ENCODE measurements at places on chromosomes 3 and 15.

DNA sequence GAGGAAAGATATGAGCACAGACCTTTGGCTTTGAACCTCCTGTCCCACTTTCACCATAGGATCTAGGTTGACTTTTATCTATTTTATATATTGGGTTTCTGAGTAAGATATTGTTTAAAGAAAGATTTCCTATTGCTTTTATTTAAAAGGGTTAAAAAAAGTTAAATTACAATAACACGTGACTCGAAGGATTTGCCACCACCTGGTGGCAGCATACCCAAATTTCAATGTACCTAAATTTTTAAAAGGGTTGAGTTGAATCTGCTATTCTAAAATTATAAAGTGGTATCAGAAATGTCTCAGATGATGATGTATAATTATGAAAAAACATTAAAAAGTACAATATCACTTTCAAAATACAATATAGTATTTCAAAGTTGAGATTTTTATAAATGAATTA is 368.4 kb downstream of the MECOM start:
- no peak for DNase-seq

DNA sequence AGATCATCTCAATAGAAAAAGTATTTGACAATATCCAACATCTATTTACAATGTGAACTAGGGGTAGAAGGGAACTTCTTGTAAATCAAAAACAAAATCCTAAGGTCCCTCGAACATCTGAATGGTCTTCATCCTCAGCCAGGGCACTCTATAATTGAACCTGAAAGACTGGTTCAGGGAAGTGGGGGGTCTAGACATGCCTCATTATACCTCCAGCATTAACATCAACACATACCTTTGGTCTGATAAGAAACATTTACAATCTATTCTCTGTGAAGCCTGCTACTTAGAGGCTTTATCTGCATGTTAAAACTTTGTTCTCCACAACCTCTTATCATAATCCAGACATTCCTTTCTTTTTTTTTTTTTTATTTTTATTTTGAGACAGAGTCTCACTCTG is 211.8 kb downstream of the CTNNB1 start:
- no peak for DNase-seq

GRCh38 chr15:45603881-45604280 is 16.7 kb downstream of the BLOC1S6 start:
- no peak for DNase-seq

GRCh38 chr3:104555728-104556127 is 811.0 kb upstream of the ALCAM start:
- DNase-seq: no peak

DNA sequence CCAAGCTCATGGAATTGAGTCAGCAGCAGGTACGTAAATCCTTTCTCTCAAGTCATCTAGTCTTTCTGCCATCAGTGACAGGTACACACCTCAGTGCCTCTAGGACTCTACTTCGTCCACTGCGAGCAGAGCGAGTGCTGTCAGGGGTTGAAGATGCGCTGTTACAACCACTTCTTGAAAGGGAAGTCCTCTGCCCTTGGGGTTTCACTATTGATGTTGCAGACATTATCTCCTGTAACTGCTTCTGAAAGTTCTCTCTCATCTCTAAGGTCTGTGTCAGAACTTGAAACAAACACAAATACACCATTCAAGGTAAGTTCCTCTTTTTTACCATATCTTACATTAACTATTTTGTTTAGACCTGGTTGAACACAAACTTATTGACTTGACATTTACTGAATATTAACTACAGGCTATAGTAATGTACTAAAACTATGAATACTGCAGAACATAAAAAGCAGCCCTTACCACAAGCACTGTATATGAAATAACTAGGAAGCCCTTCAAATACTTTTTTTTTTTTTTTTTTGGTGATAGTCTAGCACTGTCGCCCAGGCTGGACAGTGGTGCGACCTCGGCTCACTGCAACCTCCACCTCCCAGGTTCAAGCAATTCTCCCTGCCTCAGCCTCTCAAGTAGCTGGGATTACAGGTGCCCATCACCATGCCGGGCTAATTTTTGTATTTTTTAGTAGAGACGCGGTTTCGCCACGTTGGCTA is 41.5 kb downstream of the TOPBP1 start:
- DNase-seq: no peak

- no peak for DNase-seq
Measured at GRCh38 chr3:53109190-53109589, 21.0 kb downstream of the RFT1 start.
